ENCODE measurements at places on chromosomes 13 and 19. TPM values are rescaled to one million over a fixed set of nuclear protein-coding genes. Genes with fewer than 3 reads are reported as not detected.

DNA sequence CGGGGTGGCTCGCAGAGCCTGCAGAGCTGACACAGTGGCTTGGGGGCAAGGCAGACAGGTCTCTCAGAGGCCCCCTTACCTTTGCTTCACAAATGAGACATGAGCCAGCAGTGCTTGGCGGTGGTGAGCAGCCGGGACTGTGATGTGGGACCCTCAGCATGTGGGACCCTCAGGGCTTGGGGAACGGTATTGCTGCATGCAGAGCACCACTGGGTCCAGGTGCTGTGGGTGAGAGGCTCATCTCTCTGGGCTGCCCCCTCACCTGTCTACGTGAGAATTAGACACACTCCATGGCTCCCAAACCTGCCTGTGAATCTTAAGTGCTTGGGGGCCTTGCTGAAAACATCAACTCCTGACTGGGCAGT, 106.6 kb downstream of the COL4A2 start:
- no peak for ATAC-seq

DNA sequence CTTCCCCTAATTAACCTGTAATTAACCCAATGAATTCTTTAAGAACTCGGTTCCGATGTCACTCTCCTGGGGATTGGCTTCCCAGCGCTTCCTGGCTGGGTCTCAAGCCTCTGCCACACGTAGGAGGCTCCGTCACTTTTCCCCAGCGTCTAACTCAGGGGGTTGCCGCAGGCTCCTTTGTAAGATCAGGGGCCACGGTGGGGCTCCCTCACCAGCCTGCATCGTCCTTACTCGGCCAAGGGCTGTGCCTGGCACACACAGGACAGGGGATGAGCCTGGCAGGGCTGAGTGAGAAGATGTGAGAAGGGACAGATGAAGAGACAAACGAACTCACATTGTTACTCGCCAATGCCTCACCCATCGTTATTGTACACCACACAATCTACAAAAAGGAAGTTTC, 20.9 kb upstream of the ATP11A start:
- no peak for ATAC-seq

PDCD2L gene
- 11.9 TPM for total RNA-seq

GRCh38 chr19:33752018-33752800, 44.5 kb upstream of the KCTD15 start:
- ATAC-seq, result no peak

GRCh38 chr19:48713041-48713863, 6.3 kb downstream of the MAMSTR start:
- ATAC-seq, result no peak

DNA sequence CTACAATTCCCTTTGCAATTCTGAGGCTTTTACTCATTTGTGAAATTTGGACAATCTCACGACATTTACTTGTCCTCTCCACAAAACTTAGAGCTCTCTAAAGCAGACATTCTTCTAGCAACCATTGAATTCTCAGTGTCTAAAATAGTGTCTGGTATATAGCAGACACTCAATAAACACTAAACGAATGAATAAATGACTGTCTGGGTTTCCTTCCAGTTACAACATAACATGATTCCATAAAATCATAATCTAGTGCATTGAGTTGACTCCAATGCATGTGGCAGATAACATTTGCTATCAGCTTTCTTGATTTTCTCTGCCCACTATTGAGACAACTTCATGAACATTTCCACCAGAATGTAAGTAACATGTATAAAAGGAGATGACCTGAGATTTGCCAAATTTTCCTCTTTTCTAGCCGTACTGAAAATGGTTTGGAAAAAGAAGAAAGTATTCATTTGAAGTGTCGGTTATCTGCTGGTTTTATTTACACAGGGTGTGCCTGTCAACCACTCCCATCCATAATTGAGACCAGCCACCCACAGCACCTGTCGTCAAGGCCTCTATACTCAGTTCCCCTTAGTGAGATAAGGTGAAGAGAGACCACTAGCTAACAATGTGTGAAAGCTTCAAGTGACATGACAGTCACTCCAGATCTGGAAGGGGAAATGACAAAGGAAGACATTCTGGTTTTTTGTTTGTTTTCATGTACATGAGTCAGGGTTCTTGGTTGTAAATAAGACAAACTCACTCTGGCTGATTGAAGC, 4.8 kb upstream of the SERP2 start:
- no peak for ATAC-seq

DNA sequence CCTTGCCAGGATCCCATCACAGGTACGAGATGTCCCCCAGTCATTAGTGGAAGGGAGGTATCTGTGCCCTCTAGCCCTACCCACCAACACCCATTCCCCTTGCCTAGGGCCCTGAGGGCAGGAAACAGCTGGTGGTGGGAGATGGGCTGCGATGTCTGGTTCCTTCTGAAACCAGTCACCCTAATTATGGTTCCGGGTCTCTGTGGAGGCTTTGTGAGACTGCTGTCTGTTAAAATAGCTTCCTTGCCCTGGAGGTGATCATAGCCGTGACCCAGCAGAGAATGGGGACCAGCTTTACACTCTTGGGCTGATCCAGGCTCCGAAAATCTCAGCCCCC, 5.5 kb downstream of the ALDH16A1 start:
- ATAC-seq, result no peak

CCDC8 gene
- not detected for total RNA-seq

ZNF724 gene
- 11.8 TPM for total RNA-seq

KLHL26 gene
- total RNA-seq, result 11.4 TPM
